ENCODE measurements at places on chromosomes 2 and 18. TPM values are rescaled to one million over a fixed set of nuclear protein-coding genes. Genes with fewer than 3 reads are reported as not detected.

SLC40A1 gene
- total RNA-seq = 0.80 TPM

HK2 gene
- 127 TPM for total RNA-seq

DNA sequence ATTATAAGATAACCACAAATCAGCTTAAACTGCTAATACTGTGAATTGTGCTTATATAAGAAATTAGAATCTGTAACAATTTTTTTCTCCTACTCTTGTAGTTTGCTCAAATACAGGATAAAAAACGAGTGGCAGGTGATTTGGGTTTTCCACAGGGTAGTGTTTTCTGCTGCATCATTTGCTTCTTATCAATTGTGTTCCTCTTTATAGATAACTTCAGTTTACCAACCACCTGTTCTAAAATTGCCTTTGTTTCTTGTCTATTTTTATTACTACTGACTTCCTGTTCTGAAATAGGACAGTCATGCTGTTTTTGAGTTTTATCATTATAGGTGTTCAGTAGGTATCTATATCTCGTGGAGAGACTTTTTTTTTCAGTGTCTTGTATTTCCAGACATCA, 56.9 kb downstream of the MFSD6 start:
- DNase-seq = no peak

- no peak for DNase-seq
Measured at GRCh38 chr18:3625742-3626091, 175.7 kb downstream of the TGIF1 start.

RGPD4 gene
- total RNA-seq = not detected

- DNase-seq = no peak
Measured at GRCh38 chr2:191661097-191661924, 16.6 kb upstream of the NABP1 start.

AP1S3 gene
- 2.1 TPM for total RNA-seq

DNA sequence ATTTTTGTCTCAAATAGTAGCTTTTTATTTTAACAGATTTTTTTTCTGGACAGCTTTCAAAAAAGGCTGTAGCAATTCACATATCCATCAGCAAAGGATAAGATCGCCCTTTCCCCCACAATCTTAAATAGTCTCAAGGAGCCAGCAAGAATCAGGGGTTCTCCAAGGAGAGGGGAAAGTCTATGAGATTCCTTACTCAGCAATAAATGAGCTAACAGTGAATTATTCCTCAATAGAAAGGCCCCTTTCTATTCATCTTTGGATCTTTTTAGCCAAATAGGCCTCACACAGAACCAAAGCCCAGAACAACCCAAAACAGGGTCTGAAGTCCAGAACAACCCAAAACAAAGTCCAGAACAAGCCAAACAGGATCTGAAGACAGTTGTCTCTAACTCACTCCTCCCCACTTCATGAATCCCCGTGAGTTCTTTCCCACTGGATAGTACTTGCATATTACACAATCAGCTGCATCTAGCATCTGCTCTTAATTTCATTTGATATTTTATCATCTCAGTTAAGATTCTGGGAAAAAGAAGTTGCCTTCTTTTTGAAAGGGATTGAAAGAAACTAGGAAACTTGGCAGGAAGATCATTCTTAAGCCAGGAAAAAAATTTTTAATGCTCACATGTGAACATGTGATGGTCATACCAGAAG, 3.4 kb upstream of the DHRS9 start:
- no peak for DNase-seq

DNA sequence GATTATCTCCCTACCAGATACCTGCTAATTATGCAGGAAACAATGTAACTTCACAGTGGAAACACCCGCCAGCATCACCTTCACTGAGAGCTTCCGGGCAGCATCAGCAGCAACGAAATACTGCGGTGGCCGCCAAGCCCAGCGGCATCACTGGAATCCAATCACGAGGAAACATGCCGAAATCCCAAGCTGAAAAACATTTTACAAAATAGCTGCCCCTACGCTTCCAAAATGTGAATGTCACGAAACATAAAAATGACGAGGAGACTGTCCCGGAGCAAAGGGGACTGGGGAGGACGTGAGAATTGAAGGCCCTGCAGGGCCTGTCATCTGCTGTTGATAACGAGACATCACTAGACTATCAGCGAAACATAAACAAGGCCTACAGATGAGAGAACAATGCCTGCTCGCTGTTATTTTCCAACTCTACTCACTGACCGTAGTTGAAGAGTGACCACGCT, 82.6 kb downstream of the HDAC4 start:
- no peak for DNase-seq

DNA sequence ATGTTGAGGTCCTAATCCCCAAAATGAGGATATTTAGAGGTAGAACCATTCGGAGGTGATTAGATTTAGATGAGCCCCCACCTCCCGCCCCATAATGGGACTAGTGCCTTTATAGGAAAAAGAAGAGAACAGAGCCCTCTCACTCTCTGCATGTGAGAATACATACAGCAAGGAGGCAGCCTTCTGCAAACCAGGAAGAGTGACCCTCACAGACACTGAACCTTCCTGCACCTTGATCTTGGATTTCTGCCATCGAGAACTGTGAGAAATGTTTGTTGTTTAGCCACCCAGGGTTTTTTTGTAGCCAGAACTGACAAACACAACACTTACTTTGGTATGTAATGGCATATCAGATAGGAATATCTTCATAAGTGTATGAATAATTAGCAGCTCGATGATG, 83.7 kb downstream of the XIRP2 start:
- DNase-seq = no peak

DNA sequence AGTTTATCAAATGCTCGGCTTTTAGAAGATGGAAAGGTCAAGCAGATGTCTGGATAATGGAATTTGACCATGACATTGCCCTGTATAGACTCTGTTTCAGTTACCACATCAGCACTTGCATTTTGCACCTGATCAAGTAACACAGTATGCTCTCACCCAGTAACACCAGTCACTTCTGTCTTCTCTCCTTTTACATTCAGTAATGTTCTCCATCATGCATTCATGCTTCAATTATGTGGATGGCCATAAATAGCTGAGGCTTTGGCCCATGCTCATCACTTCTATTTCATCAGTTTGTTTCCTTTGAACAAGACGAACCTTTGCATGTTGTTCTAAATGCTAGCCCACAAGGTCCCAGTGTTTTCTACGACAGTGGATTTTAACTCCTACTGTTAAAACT, 322.9 kb upstream of the ACVR2A start:
- DNase-seq = no peak

MYCN gene
- 48.1 TPM for total RNA-seq

- DNase-seq = no peak
Measured at GRCh38 chr2:181367411-181367810, 89.8 kb upstream of the ITGA4 start.

GRCh38 chr2:160670618-160671017, 177.0 kb upstream of the RBMS1 start:
- no peak for DNase-seq

- peak; percentile 87 for DNase-seq
Measured at GRCh38 chr18:34709104-34709503, 994 bp upstream of the DTNA start.

DNA sequence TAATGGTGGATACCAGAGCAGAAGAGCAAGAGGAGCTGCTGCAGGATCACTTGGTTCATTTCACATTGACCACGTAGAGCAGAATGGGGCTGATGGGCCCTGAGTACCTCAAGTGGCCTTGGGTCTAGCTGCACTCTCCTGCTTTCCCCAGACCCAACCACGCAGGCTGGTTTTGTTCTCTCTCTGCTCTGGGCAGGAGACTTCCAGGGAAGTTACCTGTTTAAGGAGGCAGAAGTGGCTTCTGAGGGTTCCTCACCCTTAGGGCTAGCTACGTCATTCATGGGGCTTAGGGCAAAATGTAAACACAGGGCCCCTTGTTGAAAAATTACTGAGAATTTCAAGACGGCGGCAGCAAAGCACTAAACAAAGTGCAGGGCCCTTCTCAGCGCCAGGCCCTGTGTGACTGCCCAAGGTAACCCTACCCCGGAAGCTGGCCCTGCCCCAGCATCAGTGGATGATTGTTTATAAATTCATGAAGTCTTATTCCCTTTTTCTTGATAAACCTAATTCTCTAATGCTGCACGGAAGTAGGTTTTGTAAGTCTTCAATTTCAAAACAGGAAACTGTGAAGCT, 75.9 kb downstream of the TMEM182 start:
- no peak for DNase-seq

GRCh38 chr2:11742317-11742701, 4.1 kb upstream of the LPIN1 start:
- DNase-seq = no peak

GRCh38 chr2:71690876-71691475, 237.6 kb downstream of the DYSF start:
- DNase-seq = no peak

- no peak for DNase-seq
Measured at GRCh38 chr2:216139884-216140283, 30.7 kb downstream of the XRCC5 start.

RAPGEF4 gene
- 21.2 TPM for total RNA-seq

GRCh38 chr2:73107211-73107926, 5.4 kb downstream of the RAB11FIP5 start:
- DNase-seq = no peak

MCEE gene
- total RNA-seq = 32.7 TPM

GRCh38 chr2:240462707-240463273, 27.3 kb downstream of the GPC1 start:
- no peak for DNase-seq

GRCh38 chr2:52539026-52539970, 1228.3 kb upstream of the CHAC2 start:
- DNase-seq = no peak

CCDC74B gene
- 17.0 TPM for total RNA-seq

DNA sequence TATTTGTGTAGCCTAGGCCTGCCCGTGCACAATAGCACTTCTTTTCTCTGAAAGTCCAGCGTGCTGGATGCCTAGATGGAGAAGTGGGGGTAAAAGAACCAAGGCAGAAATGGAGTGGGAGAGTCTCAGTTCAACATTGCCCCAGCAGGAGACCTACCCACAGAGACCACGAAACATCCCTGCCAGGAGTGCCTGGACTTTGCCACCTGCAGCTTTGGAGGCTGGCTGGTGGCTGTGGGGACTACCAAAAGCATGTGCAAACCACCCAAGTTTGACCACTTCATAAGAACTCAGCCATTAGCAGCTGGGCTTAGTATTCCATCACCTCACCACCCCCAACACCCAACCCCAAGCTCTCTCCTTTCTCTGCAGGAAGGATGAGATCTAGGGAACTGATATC, 416.9 kb upstream of the ID2 start:
- DNase-seq = no peak

DNA sequence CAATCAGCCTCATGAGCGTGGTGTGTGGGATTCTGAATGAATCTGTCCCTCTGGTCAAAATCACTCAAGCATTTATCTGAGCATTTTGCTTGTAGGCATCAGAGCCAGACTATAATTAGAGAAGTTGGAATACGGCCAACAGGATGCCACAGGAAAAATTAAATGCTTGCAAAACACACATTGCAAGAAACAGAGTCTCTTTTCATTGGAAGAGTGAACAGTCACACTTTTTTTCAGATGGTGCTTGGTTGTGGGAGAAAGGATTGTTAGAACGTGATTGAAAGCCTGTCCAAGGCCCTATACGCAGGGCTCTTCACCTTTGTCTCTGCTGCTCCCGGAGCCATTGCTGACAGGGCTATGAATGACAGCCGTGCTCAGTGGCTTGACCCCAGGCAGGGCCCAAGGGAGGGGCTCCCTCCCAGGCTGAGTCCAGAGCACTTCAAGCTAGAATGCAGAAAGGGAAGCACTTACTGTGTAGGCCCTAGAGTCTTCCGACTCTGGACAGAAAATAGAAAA, 59.8 kb downstream of the SNTG2 start:
- peak; percentile 87 for DNase-seq

GRCh38 chr2:233247744-233248143, 3.7 kb upstream of the ATG16L1 start:
- DNase-seq = no peak

Data from cardiac muscle cell (in vitro differentiated cells and primary cell).